ENCODE measurements at places on chromosomes 2 and 18.
A peak's percentile ranks its signal among the peaks of the same experiment; 100 is the strongest.

- DNase-seq: no peak
Observed at GRCh38 chr2:230423851-230424458, 8.0 kb downstream of the SP100 start.

DNA sequence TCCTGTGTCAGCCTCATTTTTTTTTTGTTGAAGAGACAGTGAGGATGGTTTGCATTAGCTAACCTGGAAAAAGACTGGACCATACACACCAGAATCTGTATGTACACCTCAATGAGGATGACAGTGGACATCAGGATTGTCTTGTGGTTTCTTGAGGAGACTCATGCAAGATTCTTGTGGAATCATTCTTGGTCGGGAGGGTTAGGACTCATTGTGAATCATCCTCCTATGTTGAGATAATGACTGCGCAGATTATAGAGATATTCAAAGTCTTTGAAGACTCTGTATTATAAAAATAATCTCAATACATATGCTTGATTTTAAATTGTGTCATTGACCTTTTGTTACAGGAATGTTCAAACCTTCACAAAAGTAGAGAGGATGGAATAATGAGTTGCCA is 49.1 kb upstream of the DOCK10 start:
- DNase-seq: no peak

DNA sequence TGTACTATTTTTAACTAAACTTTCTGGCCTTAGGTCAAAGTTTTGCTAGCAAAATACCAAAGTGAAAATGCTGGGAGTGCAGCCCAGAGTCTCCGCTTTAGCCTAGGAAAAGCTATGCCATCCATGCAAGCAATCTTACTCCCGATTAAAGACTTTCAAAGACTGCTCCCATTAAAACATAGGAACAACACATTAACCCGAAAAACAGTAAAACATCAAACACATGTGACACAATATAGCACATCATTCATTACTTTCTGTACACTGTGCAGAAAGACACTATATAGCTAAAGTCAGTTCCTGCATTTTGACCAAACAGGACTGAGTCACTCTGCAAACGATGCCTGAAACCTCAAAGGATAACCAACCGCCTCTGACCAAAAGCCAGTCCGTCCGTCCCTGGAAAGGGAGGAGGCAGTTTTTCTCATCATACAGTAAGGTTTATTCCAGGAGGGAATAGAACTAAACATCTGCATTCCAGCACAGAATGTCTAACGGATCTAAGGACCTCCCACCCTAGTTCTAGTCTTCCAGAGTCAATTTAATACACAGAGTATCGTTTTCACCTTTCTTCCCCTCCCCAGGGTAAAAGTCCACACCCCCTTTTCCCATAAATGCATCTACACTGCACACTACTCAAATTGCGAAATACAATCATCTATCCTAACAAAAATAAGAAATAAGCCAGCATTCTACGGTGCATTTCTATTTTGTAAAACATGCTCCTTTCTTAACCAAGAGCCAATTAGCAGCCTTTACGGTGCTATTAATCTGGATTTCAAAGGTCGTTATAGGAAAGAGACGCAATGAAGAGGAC is 1.7 kb downstream of the ROCK2 start:
- peak; percentile 23 for DNase-seq

GRCh38 chr2:238774071-238774470 is 73.8 kb upstream of the TWIST2 start:
- no peak for DNase-seq

DNA sequence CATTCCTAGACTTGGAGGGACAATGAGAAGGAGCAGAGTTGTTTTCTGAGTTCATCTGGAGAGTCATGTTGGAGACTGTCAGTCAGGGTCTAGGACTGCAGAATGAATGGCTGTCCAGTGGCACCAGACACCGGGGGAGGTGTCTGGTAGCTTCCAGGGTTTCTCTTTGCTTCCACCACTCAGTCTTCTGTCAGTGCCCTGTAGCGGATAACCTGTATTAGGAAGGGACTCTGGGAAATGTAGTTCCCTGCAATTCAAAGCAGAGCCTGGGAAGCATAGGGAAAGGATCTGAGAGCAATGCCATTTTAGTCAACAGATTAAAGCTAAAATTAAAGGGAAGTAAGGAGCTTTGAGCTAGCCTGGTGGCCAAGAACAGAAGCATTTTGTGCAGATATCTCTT is 257.9 kb downstream of the THSD7B start:
- DNase-seq: no peak

DNA sequence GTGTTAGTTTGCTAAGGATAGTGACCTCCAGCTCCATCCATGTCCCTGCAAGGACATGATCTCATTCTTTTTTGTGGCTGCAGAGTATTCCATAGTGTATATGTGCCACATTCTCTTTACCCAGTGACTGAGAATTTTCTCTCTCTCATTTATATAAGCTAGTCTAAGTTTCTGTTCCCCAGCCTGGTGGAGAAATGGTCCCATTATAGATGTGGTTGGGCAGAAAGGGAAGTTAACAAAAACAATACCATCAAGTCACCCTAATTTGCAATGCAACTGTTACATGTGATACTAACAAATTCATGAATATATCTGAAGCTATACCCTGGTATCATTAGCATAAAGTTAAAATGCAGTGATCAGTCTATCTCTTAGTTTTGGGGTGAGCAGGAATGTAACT is 54.0 kb downstream of the DNER start:
- DNase-seq: no peak

GRCh38 chr2:217222309-217222910 is 362.5 kb upstream of the TNP1 start:
- DNase-seq: peak; percentile 83

DNA sequence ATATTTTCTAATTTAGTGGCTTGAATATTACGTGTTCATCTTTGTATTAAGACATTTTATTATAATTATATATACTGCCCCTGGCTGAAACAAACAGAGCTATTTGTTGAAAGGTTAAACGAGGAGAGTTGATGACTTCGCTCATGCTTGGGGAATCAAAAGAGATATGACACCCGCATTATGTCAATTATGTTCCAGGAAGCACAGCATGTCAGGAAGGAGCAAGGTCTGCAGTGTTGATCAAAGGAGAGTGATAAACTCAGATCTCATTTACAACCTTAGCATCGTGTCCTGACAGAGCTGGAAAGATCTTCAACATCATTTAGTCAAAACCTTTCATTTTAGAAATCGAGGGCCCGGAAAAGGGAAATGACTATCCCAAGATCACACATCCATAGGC is 510.1 kb downstream of the TDRD15 start:
- no peak for DNase-seq

- no peak for DNase-seq
Observed at GRCh38 chr18:957829-958228, 53.2 kb downstream of the ADCYAP1 start.

DNA sequence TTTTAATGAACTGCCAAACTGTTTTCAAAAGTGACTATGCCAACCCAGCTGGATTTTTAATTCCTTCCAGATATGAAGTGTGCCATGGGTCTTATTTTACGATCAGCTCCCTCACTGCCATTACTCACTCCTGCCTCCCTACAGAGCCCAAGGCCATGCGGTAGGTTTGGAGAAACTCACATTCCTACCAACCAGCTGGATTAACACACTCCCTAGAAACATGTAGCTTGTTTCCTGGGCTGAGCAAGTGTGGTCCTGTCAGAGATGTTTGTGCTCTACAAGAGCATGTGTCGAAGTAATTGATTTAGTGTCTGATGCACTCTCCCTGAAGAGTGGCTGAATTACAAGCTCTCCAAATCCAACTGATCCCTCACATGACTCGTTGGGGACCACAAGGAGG is 82.5 kb downstream of the SPP2 start:
- no peak for DNase-seq

DNA sequence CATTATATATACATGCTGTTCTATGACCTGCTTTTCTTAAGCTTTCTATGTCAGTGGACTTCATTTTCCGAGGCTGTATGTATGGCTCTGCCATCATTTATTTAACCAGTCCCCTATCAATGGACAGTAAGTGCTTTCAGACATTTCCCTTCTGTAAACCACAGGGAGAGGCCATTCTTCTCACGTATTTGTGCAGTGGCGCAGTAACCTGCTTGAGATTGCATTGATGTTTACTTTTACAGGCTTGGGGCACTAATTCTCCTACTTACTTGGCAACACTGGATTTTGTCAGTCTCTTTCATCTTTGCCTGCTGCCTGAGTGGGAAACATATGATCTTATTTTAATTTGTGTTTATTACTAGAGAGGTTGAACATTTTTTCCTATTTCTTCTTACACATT is 52.1 kb downstream of the BOLA3 start:
- DNase-seq: no peak

GRCh38 chr2:205656461-205656860 is 25.8 kb upstream of the NRP2 start:
- DNase-seq: no peak

- DNase-seq: no peak
Observed at GRCh38 chr2:127776122-127776780, 34.7 kb downstream of the WDR33 start.

GRCh38 chr2:89000235-89000634 is 308.8 kb downstream of the RPIA start:
- DNase-seq: no peak

DNA sequence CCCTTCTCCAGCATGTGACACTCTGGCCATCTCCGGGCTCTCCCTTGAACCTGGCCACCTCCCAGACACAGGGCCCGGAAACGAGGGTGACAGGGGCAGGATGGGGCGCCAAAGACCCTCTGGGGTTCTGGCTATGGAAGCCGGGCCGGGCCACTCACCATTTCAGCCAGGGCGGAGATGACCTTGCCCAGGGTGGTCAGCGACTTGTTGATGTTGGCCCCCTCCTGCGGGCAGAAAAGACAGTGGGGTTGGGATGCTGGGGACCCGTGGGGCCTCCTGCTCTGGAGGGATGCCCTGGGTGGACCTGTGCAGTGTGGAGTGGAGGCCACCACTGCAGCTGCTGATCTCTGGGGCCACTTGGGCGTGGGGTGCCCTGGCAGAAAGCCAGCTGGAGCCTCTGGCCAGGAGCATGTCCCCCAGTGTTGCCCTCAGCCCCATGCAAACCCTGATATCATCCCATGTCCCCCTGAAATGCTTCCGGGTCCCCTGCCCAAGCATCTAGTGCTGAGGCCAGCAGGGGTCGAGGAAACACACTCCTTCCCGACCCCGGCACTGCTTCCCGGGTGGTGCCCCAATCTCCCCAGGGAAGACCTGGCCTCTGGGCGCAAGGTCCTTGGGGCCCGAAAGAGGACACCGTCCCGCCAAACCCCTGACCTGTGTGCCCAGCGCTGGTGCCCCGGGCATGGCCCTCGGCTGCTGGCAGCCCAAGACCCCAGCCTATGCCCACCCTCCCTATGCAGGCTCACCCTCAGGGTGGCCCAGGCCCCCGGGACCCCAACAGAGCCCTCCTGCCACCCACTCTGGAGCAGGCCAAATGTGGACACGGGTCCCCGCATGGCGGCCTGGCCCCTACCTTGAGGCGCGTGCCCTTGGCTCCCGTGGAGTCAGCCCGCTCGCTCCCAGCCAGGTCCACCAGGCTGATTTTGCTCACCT is 36.9 kb downstream of the KIF1A start:
- DNase-seq: no peak

GRCh38 chr2:118987886-118988285 is 45.9 kb downstream of the MARCO start:
- no peak for DNase-seq
